ENCODE measurements at places on chromosomes 5 and 9.

DNA sequence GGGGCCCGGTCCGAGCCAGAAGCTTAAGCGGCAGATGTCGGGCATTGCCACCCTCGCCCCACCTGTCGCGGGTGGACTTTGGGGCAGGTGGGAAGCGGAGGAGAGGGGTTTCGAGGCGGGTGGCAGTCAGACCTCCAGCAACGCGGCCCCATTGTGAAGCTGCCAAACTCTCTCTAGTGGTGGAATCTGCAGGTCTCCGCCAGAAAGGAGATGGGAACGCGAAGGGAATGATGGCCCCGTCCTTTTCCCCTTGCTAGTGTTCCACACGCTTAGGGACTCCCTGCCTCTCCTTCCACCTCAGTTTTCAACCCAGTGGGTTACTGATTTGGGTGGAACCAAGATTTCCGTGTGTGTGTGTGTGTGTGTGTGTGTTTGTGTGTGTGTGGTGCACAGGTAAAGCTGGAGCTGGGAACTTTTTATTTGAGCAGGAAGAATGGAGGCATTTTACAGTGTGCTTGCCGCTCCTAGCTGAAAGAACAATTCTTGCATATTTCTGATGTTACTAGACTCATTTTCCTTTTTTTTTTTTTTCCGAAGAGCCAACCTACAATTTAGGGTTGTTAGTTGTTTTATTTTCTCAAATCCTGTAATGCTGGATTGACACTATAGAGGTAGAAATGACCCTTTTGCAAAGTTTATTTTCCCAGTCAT is 1.3 kb downstream of the MACIR start:
- DNase-seq, result no peak

- DNase-seq, result no peak
These were observed 407.6 kb downstream of the DNAH5 start for GRCh38 chr5:13536933-13537332.

DNA sequence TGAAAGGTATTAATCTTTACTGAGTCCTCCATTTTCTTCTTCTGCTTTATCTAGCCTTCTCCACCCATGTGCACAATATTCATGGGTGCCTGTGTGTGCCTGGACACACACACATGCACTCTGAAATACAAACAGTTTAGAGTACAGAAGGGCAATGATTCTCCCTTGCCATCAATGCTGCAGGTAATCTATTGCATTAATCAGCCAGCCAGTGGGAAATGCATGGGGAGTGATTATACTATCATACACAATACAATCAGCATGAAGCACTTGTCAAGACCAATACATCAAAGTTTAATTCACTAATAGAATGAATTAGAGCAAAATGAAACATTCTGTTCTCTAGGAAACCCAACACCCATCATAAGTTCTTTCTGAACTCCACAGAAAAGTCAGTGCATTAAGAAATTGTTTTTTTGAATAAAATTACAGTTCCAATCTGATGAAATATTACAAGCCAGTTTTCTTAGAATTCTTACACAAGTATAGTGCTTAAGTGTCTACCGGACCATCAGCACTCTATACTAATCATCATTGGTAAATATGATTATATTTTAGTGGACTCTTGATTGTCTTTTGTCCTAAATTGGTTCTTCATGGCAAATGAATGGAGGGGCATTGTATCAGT is 172.2 kb downstream of the ZSWIM6 start:
- DNase-seq, result no peak

- DNase-seq, result no peak
These were observed 68.4 kb upstream of the ZFR start for GRCh38 chr5:32512926-32513325.
